ENCODE measurements at places on chromosomes 13 and 19. TPM values are rescaled to one million over a fixed set of nuclear protein-coding genes. Genes with fewer than 3 reads are reported as not detected.

DNA sequence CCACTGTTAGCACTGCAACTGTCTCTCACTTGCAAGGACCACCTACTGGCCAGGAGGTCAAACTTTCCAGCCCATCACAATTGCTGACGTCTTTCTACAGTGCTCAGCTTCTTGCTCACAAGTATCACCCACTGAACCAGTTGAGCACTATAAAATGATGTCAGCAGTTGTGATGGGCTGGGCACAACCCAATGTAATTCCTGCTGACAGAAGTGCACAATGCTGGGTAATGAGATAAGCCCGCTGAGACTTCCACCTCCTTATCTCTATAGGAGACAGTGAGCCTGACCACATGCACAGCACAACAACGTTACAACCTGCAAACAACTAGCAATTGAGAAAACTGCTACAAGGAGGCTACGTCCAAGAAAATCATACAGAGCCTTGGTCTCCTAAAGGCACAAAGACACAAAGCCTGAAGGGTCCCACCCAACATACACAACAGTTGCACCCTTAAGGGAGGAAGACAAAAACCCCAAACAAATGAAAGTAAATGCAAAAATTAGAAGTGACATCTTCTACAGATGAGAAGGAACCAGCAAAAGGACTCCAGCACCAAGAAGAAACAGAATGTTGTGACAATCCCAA is 273.2 kb downstream of the LIG4 start:
- H3K4me3 ChIP-seq = no peak overlapping the region
- H3K27me3 ChIP-seq = no peaks in the 10 kb centered on the region
- DNase-seq = no peak
- no peak overlapping the region for H3K27ac ChIP-seq

DNA sequence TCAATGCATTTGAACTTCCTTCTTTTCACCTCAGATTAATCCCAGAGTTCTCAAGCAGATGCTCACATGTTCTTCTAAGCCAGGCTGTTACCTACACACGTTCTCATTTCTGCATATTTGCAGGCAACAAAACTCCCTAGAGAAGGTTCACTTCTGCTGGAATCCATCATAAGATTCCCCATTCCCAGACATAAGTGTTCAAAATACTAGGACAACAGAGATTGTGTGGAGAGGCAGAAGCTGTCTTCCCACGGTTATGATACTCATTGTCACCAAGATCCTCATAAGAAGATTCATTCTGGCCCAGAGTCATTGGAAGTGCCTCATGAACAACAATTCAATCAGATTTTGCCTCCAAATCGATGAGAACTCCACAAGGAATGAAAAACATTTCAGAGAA is 931.6 kb upstream of the MIR17HG start:
- DNase-seq = no peak
- H3K4me3 ChIP-seq = no peak overlapping the region
- no peaks in the 10 kb centered on the region for H3K4me1 ChIP-seq
- no peaks in the 10 kb centered on the region for H3K27me3 ChIP-seq
- H3K27ac ChIP-seq = no peak overlapping the region

DNA sequence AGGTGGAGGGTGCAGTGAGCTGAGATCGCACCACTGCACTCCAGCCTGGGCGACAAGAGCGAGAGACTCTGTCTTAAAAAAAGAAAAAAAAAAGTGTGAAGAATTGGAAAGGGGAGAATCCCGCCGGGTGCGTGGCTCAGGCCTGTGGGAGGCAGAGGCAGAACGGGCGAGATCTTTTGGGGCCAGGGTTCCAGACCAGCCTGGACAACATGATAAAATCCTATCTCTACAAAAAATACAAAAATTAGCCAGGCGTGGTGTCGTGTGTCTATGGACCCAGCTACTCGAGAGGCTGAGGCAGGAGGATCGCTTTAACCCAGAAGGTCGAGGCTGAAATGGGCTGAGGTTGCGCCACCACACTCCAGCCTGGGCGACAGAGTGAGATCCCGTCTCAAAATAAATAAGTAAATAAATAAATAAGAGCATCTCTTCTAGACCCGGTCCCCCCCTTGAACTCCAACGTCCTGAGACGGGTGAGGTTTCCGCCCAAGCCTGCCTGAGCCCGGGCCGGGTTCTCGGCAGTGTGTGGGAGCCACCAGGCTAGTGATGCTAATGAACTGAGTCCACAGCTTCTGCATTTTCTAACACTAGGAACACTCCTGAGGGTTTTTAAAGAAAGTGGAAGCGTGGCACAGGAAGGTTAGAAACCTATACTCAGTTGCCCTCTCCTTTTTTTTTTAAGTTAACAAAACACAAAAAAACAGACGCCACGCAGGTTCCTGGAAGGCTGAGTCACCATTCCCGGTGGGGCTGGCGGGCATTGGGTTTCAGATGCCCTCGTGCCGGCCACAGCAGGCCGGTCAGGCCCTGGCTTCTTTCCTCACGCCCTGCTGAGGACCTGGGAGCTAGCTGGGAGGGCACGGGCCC is 22.0 kb downstream of the GPX4 start:
- peak; percentile 74 for DNase-seq
- no peaks in the 10 kb centered on the region for H3K27me3 ChIP-seq
- no peak overlapping the region for H3K4me3 ChIP-seq
- H3K27ac ChIP-seq = no peak overlapping the region
- no peaks in the 10 kb centered on the region for H3K36me3 ChIP-seq
- peaks cover 41% of the 10 kb centered on the region for H3K4me1 ChIP-seq

DNA sequence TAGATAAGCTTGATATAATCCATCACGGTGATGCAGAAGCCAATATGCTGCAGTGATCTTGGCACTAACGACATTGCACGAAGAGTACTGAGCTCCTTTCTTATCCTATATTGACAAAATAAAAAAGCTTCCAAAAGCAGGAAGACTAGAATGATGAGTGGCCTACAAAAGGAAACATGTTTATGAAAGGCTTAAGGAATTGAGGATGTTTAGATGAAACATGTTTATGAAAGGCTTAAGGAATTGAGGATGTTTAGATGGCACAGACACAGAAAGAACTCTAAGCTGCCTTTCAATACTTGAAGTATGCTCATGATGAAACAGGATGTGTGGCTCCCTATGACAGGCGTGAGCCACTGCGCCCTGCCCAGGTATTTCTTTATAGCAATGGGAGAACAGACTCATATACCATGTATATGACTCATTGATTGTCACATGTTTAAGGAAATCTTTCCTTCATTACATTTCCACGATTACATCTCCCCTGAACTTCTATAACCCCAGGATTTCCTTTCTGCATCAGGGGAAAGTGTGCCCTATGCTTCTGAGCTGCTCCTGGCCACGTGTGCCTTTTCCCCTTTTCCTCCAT is 690.8 kb upstream of the ARGLU1 start:
- no peak overlapping the region for H3K4me3 ChIP-seq
- H3K27ac ChIP-seq = no peak overlapping the region
- H3K27me3 ChIP-seq = no peaks in the 10 kb centered on the region
- no peaks in the 10 kb centered on the region for H3K36me3 ChIP-seq
- no peaks in the 10 kb centered on the region for H3K4me1 ChIP-seq
- DNase-seq = no peak

GRCh38 chr13:77457966-77458365 is 77.5 kb upstream of the SCEL start:
- H3K4me3 ChIP-seq = no peak overlapping the region
- H3K27ac ChIP-seq = no peak overlapping the region
- no peaks in the 10 kb centered on the region for H3K27me3 ChIP-seq

RAB3A gene
- polyA plus RNA-seq = 5.8 TPM

PSG6 gene
- polyA plus RNA-seq = not detected

CLPTM1 gene
- 220 TPM for polyA plus RNA-seq

TNNT1 gene
- polyA plus RNA-seq = not detected

SHISA2 gene
- 0.13 TPM for polyA plus RNA-seq

ZNF254 gene
- polyA plus RNA-seq = 3.9 TPM

TEX26 gene
- polyA plus RNA-seq = 0.10 TPM
